ENCODE measurements at places on chromosomes 2 and 18.

DNA sequence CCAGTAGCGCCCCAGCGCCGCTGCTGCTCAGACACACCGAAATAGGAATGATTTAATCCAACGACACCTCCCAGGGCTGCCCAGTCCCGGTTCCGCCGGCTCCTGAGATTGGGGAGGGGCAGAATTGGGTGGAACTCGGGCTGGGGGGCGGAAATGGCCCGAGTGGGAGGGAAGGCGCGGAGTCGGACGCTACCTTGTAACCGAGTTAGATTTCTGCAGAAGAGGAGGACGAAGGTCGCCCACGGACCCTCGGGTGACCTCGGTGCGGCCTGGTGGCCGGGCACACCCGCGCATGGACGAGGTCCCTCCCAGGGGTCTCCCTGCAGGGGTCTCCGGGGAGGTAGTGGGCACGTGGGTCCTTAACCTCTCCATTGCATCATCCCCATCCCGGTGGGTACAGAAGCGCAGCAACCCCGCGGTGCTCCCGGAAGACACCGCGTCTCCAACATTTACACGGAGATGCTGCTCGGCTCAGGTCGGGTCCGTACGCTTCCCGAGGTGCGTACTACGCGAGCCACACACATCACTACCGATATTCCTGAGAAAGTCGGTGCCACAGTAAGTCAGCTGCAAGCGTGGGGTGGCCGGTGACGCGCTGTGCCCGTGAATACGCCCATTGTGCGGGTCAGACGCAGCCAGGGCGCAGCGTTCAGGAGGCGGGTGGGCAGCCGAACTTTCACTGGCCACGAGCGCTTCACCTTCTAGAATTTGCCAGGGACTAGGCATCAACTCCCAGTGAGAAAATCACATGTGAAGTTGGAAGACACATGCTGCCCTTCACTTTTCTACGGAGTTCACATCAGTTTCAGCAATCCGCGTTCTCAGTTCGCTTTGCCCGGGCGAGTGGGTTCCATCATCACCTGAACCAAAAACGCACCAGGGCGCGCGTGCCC is 3.0 kb downstream of the ZNF516 start:
- no peak for DNase-seq

DNA sequence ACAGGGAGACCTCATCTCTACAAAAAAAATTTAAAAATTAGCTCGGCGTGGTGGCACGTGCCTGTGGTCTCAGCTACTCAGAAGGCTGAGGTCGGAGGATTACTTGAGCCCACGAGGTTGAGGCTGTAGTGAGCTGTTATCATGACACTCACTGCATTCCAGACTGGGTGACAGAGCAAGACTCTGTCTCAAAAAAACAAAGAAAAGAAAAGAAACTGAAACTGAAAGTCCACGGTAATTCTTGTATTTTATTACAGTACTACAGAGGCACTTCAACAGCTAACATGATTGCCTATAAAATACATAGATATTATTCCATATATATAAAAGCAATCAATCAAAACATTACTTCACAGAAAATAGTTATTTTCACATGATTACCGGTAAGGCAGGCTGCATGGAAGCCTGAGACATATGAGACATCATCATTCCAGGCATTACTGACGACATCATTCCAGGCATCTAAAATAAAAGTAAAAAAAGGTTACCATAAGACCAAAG is 23.1 kb downstream of the PRPF40A start:
- DNase-seq = no peak

GRCh38 chr2:79944205-79944604 is 360.3 kb downstream of the LRRTM1 start:
- no peak for DNase-seq

DNA sequence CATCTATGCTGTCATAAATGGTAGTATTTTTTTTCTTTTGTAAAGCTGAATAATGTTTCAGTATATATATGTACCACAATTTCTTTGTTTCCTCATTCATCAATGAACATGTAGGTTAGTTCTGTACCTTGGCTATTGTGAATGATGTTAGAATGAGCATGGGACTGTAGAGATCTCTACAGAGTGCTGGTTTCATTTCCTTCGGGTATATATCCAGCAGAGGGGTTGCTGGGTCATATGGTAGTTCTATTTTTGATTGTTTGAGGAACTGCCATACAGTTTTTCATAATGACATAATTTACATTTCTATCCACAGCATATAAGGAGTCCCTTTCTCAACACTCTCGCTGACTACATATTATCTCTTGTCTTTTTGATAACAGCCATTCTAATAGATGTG is 243.5 kb downstream of the CDH7 start:
- no peak for DNase-seq

- DNase-seq = no peak
Measured at GRCh38 chr2:122322815-122323214, 567.4 kb downstream of the TSN start.

GRCh38 chr2:64779117-64779690 is 125.5 kb upstream of the SERTAD2 start:
- no peak for DNase-seq

DNA sequence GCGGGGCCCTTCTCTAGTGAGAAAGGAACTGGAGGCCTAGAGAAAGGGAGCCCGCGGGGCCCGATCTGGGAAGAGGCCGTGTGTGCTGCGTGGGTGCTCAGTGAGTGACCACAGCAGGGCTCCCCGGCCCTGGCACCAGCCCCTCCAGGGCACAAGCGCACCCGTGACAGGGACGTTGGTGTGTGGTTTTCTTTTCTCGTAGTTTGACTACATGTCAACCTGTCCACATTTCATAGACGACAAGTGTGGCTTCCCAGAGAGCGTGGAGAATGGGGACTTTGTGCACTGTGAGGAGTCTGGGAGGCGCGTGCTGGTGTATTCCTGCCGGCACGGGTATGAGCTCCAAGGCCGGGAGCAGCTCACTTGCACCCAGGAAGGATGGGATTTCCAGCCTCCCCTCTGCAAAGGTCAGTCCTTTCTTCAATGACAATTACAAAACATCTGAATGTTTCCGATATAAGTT is 83.1 kb downstream of the TPO start:
- no peak for DNase-seq

- DNase-seq = no peak
Measured at GRCh38 chr18:68893354-68893753, 95.5 kb downstream of the CCDC102B start.

DNA sequence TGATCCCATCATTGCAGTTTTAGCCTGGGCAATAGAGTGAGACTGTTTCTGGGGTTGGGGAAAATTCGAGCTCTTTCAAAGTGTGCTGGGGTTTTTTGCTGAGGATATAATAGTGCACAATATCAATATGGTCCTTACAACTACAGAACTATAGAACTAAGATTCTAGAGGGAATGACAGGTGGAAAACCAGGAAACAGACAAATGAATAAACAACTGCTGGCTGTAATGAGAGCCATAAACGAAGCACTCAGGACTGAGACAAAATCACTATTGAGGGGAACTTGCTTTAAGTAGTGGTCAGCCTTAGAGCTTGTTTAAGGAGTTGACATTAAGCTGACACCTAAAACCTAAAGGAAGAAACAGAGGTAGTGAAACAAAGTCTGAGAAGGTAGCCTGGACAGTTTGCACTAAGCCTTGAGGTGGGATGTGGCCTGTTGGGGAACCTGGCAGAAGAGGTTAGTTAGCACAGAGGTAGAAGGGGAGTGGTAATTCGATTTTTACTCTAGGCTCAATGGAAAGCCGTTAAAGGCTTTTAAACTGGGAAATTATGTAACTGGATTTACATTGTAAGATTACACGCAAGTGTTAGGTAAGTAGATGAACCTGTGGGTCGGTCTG is 33.8 kb downstream of the LCLAT1 start:
- no peak for DNase-seq

All from NK-92 treated with Interleukin-12 subunit alpha and Interleukin-12 subunit beta, amount 100 ng/mL, for 24 hours (cell line).